ENCODE measurements at places on chromosomes 5 and 9.

DNA sequence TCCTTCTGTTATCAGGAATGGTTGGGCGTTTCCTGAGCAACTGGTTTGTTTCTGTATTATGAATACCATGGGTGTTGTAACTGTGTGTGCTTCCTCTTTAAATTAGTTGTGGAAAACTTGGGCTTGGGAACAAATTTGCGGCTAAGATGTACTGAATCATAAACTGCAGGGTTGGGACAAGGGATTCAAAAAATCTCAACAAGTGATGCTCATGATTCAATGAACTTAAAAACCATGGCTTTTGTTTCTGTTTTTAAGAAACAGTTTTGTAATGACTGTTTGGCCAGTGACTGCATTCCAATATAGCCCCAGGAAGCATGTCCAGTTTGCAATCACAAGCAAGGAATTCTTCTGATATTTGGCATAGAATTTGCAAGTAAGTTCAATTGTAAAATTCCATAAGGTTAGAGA is 657.5 kb upstream of the WWC1 start:
- peak; percentile 81 for DNase-seq

DNA sequence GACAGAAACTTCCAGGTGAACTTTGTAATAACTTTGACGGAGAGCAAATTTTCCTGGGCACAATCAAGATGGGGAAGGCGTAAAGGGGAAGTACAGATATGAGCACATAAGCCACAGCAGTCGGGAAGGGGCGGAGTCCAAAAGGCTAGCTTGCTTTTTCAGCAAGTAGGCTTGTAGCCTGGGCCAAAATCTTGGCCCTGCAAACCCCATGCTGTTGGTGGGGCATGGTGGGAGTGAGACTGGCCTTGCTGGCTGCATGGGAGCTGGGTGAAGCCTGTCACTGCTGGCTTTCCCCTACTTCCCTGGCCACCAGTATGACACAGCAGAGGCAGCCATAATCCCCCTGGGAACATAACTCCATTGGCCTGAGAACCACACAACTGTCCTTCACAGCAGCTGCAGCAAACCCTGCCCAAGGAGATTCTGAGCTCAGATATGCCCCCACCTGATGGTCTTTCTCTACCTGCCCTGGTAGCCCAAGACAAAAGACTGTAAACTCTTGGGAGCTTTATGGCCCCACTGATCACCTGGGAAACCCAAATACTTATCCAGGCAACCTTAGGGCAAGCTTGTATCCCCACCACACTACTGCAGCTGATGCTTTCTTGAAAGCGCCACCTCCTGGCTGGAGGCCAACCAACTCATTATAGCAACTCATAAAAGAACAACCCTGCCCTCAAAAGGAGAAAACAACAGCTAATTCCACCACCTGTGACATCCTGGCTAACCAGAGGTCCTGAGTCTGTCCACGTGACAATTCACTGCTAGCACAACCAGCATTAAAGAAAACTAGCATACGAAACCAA is 24.0 kb downstream of the DCTN4 start:
- DNase-seq: no peak

DNA sequence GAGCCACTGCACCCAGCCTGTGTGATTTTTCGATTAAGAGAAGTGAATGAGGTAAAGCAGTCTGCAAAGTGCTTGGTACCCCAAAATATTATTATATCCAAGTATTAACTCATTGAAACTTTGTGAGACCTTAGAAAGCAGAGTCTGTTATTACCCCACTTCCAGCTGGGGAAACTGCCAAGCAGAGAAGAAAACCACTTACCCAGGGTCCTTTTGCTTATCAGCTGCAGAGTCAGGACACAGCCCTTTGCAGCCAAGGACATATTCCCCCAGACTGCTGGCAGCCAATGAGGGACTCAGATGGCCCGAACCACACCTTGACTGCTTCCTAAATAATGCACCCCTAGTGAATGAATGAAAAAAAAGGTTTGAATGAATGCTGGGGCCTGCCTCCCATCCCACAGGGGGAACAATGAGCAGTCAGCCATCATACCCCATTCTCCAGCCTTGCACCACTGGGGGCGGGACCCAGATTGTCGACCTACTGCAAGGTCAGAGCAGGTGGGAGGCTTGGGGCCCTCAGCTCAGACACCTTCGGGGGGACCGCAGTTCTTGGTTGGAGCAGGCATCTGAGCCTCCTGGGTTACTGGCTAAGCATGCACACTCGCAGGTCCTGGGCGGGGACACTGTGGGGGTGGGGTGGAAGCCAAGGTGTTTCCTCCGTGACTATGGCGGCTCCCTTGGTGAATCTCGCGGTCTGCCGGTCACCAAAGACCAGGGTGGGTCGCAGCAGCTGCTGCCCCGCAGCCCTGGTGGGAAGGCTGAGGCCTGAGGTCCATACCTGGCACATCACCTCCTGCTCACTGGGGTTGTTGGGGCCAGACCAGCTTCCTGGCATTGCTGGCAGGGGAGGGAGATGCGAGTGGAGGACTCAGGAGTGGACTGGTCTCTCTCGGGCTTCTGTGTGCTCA is 29.7 kb downstream of the PRRT1B start:
- no peak for DNase-seq

GRCh38 chr5:109779036-109779735 is 89.5 kb downstream of the MAN2A1 start:
- peak; percentile 16 for DNase-seq

- no peak for DNase-seq
Observed at GRCh38 chr5:170571875-170572852, 68.3 kb downstream of the KCNIP1 start.

DNA sequence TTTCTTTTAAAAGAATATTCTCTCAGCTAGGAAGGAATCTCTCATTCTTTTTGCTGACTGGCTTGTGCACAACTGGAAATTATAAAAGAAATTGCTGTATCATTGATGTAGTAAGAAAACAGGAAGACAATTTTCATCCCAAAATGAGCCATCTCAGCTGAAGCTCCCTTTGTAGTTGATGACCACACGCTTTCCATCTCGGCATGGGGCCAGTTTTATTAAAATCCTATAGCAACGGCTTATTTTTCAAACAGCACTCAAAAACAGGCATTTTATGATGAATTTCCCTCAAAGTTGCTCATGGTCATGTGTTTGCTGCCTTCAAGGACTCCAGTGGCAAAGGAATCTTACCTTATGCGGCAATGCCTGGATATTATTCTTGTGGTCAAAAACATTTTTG is 62.4 kb upstream of the GLIS3 start:
- no peak for DNase-seq

- no peak for DNase-seq
Observed at GRCh38 chr9:23590276-23591000, 235.6 kb downstream of the ELAVL2 start.

DNA sequence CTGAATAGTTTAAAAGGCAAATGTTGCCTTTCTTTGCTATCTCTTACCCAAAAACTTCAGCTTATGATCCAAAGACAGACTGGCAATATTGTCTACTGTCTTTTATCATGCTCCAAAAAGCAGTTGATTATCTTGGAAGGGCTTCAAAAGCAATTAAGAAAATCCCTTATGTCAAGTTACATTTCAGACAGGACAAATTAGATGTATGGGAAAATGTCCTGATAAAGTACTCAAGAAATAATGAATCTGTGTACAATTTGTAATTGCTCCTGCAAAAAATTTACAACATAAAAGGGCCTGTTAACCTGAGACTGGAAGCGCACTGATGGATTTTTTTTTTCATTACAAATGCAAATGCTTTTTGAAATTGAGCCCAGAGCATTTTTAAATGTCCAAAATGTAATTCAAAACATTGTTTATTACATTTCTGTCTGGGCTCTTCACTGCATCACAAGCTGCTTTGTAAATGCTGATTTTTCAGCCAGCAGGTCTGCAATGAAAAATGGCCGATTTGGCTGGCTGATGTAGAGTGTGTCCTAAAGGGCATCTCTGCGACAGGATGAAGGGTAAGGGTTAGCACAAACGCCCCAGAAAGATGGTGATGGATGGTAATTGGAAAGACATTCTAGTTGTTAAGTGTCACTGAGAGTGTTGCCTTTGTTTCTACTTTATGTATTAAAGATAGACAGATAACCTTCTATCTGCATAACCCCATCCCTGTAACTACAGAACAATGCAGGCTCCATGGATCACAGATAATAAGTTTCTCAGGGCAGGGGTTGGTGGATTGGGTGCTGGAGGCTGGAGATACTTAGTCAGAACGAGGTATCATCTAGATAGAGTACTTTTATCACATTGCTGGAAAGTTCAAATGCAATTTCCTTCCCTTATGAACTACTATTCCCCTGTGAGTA is 27.0 kb downstream of the MAT2B start:
- no peak for DNase-seq

- DNase-seq: peak; percentile 26
Observed at GRCh38 chr9:116644091-116644688, 42.9 kb upstream of the TRIM32 start.

- DNase-seq: no peak
Observed at GRCh38 chr5:135481387-135481786, 29.2 kb upstream of the TIFAB start.

GRCh38 chr5:2014058-2014610 is 131.4 kb upstream of the IRX4 start:
- DNase-seq: no peak

- no peak for DNase-seq
Observed at GRCh38 chr9:3608011-3608410, 82.2 kb upstream of the RFX3 start.

DNA sequence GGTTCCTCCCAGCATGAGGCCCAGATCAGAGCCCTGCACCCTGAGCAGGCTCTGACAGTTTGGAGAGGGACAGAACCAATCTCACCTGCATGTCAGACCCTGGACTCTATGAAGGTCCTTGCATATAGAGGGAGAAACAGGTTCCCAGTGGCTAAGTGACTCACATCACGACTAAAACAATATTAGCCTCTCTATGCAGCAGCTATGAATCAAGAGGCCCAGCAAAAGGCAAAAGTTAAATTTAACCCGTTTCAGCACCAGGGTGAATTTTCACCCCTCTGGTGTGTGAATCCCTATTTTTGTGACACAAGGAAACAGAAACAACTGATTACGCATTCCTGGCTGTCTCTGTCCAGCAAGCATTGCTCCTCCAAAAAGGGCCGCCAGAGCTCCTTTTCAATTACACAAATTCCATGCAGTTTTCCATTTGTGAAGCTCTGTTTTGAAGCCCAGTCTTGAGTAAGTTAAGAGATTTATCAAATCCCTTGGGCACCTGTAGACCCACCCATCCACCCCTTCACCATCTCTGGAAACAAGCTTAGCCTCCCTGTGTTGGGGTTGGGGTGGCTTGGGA is 136.6 kb downstream of the GABBR2 start:
- DNase-seq: no peak

GRCh38 chr5:36089989-36090388 is 23.3 kb upstream of the UGT3A2 start:
- DNase-seq: peak; percentile 45

GRCh38 chr9:72394066-72394465 is 29.1 kb upstream of the ZFAND5 start:
- DNase-seq: no peak

GRCh38 chr5:115666023-115666422 is 40.2 kb upstream of the TMED7 start:
- no peak for DNase-seq

- peak; percentile 26 for DNase-seq
Observed at GRCh38 chr5:138725153-138725817, 27.9 kb upstream of the CTNNA1 start.

DNA sequence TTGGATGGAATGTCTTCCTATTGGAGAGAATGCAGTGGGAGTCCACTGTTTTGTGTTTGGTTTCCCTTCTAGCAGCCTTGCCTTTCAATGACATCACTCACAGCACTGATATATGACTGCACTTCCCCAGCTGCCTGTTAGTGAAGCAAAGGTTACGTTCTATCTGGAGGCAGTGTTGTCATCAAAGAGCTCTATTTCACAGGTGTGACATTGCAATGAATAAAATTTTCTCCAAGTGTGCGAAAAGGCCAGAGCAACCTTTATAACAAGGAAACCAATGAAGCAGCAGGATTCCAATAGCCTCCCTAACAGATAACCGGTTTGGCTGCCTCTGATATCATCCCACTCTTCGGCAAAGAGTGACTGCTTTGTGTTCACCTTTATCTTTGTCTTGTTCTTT is 523.5 kb upstream of the ZNF608 start:
- no peak for DNase-seq

DNA sequence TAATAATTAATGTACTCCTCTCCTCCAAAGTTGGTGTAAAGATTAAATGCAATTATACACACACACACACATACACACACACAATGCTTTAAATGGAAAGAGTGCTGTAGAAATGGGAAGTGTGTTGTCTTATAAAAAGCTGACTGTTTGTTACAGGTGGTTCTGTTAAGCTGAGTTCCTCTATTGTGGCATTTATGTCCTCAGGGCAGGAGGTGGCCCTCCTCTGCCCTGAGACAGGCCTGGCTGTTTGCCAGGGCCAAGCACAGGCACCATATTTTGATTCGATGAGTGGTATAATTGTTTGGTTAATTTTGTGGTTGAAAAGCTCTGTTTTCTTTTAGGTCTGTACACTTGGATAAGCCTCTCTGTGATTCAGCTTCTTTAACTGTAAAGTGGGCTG is 573.9 kb downstream of the KIF4B start:
- no peak for DNase-seq

DNA sequence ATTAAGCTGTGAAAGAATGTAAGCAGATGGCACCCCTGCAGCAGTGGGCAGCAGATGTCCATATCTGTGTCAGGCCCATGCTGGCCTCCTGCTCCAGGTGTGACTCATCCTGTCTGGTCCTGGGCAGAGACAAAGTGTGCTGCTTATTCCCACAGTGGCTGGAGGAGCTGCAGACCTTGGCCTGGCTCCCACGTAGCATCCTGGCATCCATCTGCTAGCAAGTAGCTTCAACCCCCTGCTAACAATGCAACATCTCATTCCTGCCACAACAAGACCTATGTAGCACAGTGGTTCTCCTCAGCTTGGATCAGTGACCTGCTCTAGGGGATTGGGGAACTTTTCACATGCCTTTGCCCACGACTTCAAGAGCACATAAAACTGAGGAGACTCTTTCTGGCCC is 126.4 kb upstream of the SLC12A2 start:
- peak; percentile 53 for DNase-seq

DNA sequence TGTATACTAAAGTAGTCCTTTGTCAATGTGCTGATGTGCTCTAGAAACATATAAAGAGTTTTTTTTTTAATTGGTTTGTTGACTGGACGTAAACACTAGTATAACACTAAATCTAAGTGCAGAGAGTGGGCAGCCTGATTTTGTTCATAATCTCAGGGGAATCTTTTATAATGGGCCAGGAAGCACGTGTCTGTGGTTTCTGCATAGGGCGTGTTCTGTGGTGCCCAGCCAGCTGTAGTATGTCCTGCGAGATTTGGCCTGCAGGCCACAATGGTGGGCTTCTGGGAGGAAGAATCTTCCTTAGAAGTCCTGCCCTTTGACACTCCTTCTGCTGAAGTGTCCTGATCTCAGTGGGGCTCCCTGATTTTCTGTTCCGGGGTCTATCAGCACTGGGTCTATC is 49.0 kb upstream of the DHFR start:
- peak; percentile 7 for DNase-seq

DNA sequence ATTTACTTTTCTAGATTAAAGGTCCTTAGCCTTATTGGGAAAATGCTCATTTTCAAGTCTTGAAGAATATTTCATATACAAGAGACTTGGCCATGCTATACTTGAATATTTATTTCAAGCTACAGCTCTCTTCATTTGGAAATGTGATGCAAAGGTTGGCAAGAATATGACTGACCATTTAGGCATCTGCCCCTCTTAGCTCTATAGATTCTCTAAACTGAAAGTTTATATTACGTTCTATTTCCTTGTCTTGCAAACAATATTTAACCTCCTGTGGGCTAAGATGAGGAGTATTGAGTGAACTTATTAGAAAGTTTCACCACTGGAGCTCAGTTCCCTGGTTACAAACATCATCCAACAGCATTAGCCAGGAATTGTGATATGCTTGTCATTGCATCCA is 593.1 kb downstream of the MAT2B start:
- no peak for DNase-seq

Measured in fibroblast of skin of back (primary cell).